ENCODE measurements at places on chromosomes 7 and 10.

DNA sequence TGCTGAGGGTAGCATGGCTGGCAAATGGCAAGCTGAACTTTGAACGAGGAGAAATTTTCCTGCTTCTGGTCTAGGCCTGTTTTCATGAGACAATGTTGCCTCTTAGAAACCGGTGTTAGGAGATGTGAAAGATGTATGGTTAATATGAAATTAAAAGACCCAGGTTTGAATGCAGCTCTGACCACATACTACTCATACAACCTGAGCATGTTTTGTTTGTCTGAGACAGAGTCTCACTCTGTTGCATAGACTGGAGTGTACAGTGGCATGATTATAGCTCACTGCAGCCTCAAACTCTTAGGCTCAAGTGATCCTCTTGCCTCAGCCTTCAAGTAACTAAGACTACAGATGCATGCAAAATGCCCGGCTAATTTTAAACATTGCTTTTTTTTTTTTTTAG lies 193.4 kb upstream of the FZD8 start:
- DNase-seq, result no peak

GRCh38 chr10:114539623-114540022 lies 118.5 kb downstream of the ABLIM1 start:
- no peak for DNase-seq

DNA sequence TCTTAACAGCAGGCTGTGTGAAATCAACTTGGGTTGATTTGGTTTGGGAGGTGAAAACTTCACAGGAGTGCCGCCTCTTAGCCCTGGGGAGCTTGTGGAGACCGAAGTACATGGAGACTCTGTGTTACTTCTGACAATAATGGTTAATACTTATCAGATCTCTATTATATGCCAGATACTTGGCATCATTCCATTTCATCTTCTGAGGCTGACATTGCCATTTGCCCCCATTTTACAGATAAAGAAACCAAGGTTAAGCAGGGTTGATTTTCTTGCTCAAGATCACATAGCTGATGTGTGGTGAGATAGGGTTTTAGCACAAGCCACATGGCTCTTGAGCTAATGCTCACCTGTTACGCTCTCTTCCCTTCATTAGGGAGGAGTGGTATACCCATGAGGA lies 150.6 kb upstream of the FAM13C start:
- DNase-seq, result no peak

GRCh38 chr10:88936656-88937055 lies 15.9 kb downstream of the ACTA2 start:
- no peak for DNase-seq

- no peak for DNase-seq
These were observed 43.2 kb downstream of the SVIL start for GRCh38 chr10:29591651-29591968.

DNA sequence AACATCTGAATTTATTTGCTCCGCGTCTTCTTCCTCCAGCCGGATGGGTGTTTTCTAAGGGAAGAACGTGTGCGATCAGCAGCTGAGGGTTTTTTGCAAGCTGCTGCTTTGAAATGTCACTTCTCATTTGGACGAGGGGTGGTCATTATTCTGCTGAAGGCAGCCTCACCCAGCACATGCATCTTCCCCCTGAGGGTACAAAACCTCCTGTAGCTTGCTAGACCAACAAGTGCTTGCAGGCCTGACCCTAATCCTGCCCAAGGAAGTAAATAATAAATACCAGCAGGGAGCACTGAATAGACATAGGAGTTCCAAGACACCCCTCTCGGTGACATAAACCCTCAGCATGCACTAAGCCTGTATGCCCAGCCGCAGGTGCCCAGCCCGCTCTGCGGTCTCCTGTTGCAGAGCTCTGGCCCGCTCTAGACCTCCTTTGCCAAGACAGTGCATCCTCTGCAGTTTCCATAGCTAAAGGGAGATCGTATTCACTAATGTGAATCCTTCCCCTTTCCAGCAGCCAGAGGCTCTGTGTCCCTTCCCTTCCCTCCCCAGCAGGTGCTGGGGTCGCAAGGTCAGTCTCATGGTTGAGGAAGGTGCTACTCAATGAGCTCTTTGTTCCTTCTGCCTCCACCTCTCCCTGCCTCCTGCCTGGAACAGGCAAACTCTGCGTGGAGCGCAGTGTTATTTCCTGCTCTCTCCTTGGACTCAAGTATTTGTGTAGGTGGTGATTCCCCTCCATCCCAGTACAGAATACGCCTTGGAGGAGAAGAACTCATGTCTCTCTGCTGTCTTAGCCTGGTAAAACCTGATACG lies 36.6 kb downstream of the SBDS start:
- DNase-seq, result no peak

GRCh38 chr7:157490465-157490912 lies 153.7 kb downstream of the DNAJB6 start:
- DNase-seq, result peak; percentile 99

- DNase-seq, result peak; percentile 94
These were observed 165.9 kb upstream of the PLXNA4 start for GRCh38 chr7:132742189-132742612.
